ENCODE measurements at places on chromosomes 4 and X. TPM values are rescaled to one million over a fixed set of nuclear protein-coding genes. Genes with fewer than 3 reads are reported as not detected.

GRCh38 chr4:15414551-15415091 is 13.2 kb upstream of the C1QTNF7 start:
- no peaks in the 10 kb centered on the region for H3K27me3 ChIP-seq
- H3K36me3 ChIP-seq, result no peaks in the 10 kb centered on the region
- H3K4me1 ChIP-seq, result peaks cover 16% of the 10 kb centered on the region
- H3K4me3 ChIP-seq, result no peak overlapping the region
- H3K27ac ChIP-seq, result no peak overlapping the region

- DNase-seq, result peak; percentile 6
- no peaks in the 10 kb centered on the region for H3K27me3 ChIP-seq
Observed at GRCh38 chr4:55184600-55185523, 59.5 kb upstream of the KDR start.

The ENPP6 gene
- total RNA-seq, result not detected

- DNase-seq, result no peak
- H3K27me3 ChIP-seq, result no peaks in the 10 kb centered on the region
- no peaks in the 10 kb centered on the region for H3K36me3 ChIP-seq
- peaks cover 17% of the 10 kb centered on the region for H3K4me1 ChIP-seq
- H3K27ac ChIP-seq, result peak overlapping the region; percentile 97
Observed at GRCh38 chr4:36243355-36244256, 708 bp downstream of the ARAP2 start.

GRCh38 chrX:154436374-154436982 is 476 bp upstream of the GDI1 start:
- peak; percentile 81 for DNase-seq
- H3K4me3 ChIP-seq, result peak overlapping the region; percentile 43
- no peaks in the 10 kb centered on the region for H3K27me3 ChIP-seq
- no peaks in the 10 kb centered on the region for H3K4me1 ChIP-seq
- H3K36me3 ChIP-seq, result peaks cover 30% of the 10 kb centered on the region
